ENCODE measurements at places on chromosomes 6 and 20.

DNA sequence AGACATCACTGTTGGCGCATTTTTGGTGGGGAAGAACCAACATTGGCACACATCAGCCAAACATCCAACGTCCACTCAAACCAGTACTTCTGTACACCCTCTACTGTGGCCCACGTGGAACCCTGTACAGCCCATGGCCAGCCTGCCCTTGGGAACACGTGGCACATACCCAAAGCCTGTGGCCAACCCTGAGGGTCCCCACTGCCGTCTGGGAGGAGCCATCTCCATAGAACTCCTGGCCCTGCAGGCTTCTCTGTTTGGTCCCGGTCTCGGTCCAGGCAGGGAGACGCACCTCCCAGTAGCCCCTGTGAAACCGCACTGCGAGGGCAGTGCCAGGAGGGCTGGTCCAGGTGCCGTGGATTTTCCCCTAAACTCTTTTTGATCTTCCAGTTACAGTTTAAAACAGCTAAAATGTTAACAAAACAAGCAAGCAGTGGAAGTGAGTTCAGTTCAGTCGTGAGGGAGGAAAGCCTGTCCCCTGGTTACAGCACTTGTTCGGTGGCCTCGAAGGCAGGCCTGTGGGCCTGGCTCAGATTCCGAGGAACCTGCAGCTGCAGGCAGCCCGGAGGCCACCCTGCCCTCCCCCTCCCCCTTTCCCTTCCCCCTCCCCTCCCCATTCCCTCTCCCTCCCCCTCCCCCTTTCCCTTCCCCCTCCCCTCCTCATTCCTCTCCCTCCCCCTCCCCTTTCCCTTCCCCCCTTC lies 233.7 kb downstream of the DLL1 start:
- DNase-seq, result no peak

GRCh38 chr6:133967347-133967746 lies 14.3 kb downstream of the TBPL1 start:
- DNase-seq, result no peak

DNA sequence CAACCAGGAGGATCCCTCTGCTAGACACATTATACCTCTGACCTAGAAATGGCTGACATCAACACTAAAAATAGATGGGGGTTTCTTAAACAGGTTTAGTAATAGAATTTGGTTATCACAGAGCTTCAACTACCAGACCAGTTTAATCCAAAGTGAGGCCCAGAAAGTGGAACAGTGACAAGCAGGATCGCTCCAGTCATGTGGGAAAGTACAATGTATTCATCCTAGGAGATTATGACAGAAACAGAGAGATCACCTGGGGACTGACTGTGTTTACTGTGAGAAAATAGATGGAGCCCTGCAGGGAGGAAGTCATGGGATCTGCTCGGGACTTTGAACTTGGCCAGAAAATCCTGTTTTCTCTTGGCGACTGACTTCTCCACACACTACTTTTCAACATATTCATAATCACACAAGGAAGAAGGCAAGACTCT lies 238.7 kb upstream of the SOX4 start:
- no peak for DNase-seq

GRCh38 chr6:143501851-143502250 lies 9.7 kb downstream of the FUCA2 start:
- no peak for DNase-seq

DNA sequence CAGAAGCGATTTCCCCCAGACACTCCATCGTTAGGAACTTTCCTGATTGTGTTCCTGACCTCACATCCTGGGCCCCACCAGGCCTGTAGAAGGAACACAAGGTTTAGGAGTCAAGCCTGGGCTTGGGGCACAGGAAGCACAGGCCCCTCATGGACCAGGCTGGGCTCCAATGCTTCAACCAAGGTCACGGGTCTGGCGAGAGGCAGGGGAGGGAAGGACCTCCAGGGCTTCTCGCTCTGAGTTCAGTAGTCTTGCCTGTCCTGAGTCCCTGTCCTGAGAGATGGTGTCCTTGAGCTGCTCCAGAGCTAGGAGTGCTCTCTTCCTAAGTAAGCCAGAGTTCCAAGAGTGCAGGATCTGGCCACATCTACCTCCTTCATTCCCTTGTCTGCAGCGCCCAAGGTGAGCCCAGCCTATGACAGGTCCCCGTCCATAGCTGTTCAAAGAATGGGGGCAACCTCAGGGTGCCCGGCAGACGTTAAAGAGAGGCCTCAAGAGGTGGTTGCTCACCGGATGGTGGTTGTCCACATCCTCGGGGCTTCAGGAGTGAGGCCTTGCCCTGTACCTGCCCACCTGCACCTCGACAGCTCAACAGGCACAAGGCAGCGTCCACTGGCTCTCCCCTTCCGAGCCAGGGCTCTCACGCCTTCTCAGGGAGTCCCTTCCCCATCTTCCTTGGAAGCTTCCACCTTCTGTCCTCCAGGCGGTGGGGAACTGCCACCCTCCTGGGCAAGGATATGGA lies 1.6 kb upstream of the TUBB1 start:
- no peak for DNase-seq

- DNase-seq, result no peak
Observed at GRCh38 chr6:158897236-158897635, 78.1 kb upstream of the EZR start.

GRCh38 chr6:107699697-107700325 lies 124.3 kb downstream of the SCML4 start:
- no peak for DNase-seq

- DNase-seq, result no peak
Observed at GRCh38 chr6:1472643-1473042, 83.3 kb downstream of the FOXF2 start.

Measured in activated CD4-positive, alpha-beta T cell treated with anti-CD3 and anti-CD28 coated beads for 1 hour (primary cell).